ENCODE measurements at places on chromosomes 2 and 18. TPM values are rescaled to one million over a fixed set of nuclear protein-coding genes. Genes with fewer than 3 reads are reported as not detected.

The ANKRD29 gene
- polyA plus RNA-seq: 1.8 TPM

The GDF7 gene
- polyA plus RNA-seq: not detected

The RPRD1A gene
- polyA plus RNA-seq: 49.8 TPM

The FSHR gene
- polyA plus RNA-seq: not detected

The LOXL3 gene
- polyA plus RNA-seq: 0.27 TPM

The AGXT gene
- polyA plus RNA-seq: 0.27 TPM

The RIT2 gene
- not detected for polyA plus RNA-seq

The SLC16A14 gene
- 2.0 TPM for polyA plus RNA-seq

The REG3A gene
- 1,492 TPM for polyA plus RNA-seq

The DNAJC5G gene
- polyA plus RNA-seq: not detected

The POTEI gene
- polyA plus RNA-seq: not detected

The NCK2 gene
- 65.6 TPM for polyA plus RNA-seq

The PGAP1 gene
- polyA plus RNA-seq: 0.54 TPM

The CHRND gene
- polyA plus RNA-seq: not detected

The GKN2 gene
- not detected for polyA plus RNA-seq

The FAM228A gene
- 0.34 TPM for polyA plus RNA-seq

The TMEM37 gene
- polyA plus RNA-seq: 92.8 TPM

The KCNS3 gene
- 4.1 TPM for polyA plus RNA-seq

The HTR2B gene
- 0.98 TPM for polyA plus RNA-seq

The CABYR gene
- not detected for polyA plus RNA-seq

The IGFBP5 gene
- polyA plus RNA-seq: 5.4 TPM

The TRAPPC8 gene
- polyA plus RNA-seq: 18.1 TPM

The NDC80 gene
- polyA plus RNA-seq: 16.0 TPM

The FBXO48 gene
- 0.78 TPM for polyA plus RNA-seq

The SERPINB3 gene
- not detected for polyA plus RNA-seq

The KCNE4 gene
- polyA plus RNA-seq: 2.5 TPM

The EN1 gene
- polyA plus RNA-seq: not detected

The SPEG gene
- polyA plus RNA-seq: 0.45 TPM

The ETAA1 gene
- 5.4 TPM for polyA plus RNA-seq

The SLC23A3 gene
- polyA plus RNA-seq: 4.3 TPM

The EVX2 gene
- not detected for polyA plus RNA-seq

The AQP4 gene
- 0.27 TPM for polyA plus RNA-seq

The IL37 gene
- 1.6 TPM for polyA plus RNA-seq

The SLC8A1 gene
- 1.4 TPM for polyA plus RNA-seq

The REG3G gene
- polyA plus RNA-seq: 0.89 TPM

Data from small intestine (tissue), 16 donors.